Stimulated activated CD4-positive, alpha-beta T cell treated with anti-CD3 and anti-CD28 coated beads, Interleukin-1b, Interleukin-23, amount 100 ng/mL, for 48 hours (primary cell): ENCODE measurements at places on chromosomes 7 and 10.

GRCh38 chr7:94244760-94245159 lies 149.9 kb upstream of the COL1A2 start:
- no peak for DNase-seq

GRCh38 chr7:93185303-93186027 lies 37.3 kb upstream of the SAMD9L start:
- DNase-seq, result peak; percentile 13

DNA sequence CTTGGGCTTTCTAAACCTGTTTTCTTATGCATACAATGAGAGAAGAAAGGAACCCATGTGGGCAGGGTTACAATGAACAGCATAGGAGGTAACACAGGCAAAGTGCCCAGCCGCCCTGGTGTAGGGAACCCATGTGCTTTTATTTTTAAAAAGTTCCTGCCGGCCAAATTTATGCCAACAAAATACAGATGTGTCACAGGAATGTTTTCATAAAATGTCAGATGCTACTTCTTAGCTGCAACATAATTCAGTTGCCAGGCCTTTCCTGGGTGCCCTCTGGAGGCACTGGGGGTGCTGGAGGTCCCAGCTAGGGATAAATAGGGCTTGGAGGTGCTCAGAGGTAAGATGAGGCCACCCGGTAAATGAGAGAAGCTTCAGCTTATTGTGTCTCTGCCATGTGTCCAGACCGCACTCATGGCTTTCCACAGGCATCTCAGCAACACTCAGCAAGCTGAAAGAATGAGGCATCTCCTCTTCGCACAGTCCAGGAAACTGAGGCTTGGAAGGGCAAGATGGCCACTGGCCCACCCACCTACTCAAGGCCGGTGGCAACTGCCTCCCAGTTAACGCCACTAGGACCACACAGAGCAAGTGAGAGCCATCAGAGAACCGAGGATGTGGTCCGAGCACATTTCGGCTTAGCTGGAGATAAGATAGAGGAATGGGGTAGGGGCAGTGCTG lies 58.3 kb downstream of the CPXM2 start:
- no peak for DNase-seq

DNA sequence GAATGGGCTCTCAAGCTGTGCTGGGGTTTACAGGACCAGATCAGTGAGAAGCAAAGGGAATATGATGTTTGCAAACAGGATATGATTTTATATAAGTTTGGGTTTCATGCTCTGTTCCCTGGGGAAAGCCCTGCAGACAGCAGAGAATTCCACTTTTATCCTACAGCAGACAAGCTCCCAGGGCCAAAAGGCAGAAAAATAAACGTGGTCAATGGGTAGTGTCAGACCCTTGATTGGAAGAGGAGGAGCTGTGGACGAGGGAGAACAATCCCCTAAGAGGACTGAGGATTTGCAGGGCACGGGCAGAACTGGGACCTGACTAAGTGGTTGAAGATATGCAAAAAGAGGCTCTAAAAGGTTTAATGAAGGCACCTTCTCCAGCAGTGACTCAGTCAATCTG lies 275.3 kb downstream of the HDAC9 start:
- no peak for DNase-seq

DNA sequence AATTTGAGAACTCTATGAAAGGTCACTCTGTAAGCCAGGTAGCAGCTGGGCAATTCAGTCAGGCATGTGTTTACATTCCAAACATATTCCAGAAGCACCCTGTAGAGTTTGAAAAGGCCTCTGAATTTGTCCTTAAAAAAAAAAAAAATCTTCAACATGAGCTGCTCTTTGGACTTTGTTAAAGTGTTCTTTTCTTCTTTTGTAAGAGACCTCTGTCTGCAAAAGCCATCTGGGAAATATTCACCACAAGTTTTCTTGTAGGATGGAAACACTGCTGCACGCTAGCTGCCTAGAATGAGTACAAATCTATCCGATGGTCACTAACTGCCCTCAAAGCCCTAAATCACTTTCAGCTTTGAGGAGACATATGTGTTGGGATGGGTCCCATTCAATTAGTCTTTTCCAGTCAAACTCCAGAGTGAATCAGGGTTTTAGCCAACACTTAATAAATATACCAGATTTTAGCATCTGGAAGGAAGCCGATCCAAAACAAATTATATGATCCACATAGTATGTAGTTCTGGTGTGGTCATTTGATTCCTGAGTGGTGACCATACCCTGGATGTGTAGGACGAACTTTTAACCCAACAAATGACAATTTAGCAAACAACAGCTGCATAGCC lies 85.9 kb downstream of the CD36 start:
- no peak for DNase-seq

- DNase-seq, result peak; percentile 55
These were observed at the start of gene PCLO for GRCh38 chr7:83162402-83163256. Gene PCLO, minus strand, starts transcription at chr7:83162884. Its CDS starts 292 bp downstream, at chr7:83162592.

DNA sequence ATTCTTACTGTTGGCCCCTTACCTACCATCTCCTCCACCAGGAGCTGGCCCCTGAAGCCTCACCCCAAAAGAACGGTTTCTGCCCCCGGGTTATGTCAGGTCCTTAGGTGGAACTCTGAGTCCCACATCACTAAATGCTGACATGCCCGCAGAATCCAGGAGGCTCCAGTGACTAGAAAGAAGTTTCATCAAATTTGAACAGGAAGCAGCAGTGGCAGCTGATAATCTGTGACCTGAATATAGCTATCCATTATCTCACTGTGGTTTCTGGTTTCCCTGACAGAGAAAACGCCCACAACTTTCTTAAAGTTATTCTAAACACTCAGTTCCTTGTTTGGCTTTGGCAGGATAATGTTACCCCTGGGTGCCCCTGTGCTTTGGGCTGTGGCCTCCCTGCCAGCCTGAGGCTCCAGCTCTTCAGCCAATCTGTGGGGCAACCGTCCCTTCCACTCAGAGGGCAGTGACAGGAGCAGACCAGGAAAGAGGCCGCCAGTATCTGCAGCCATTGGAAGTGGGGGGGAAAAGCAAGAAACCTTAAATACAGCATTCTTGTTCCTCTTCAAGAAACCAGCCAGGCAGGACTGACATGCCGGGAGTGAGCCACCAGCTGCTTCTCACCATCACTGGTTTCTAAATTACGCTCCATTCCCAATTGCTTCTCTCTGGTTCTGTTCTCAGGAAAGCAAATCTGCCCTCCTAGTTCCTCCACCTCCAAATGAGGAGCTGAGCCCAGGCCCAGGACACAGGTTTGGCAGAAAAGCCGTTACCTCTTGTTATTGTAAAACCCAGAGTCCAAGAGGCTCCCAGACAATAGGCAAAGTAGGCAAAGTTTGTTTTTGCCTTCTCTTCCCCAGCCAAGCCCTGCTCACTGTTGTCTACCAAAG lies 41.2 kb upstream of the VCL start:
- DNase-seq, result peak; percentile 8

- no peak for DNase-seq
These were observed 24.1 kb downstream of the WDR86 start for GRCh38 chr7:151385626-151386300.

DNA sequence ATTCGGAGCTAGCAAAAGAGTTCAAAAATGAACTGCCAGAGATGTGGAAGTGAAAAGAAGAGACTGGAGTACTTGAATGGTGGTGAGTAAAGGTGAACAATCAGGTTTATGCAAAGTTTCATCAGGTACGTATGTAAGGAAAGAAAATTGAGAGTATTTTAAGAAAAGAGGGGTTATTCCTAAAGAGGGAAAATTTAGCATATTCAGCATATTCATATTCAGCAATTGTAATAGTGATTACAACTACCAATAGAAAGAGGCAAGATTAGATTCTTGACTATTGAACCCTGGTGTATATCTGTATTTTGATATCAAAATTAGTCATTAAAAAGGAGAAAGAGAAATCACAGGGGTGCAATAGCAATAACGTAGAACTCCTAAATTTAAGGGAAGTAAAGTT lies 100.9 kb downstream of the TES start:
- no peak for DNase-seq

DNA sequence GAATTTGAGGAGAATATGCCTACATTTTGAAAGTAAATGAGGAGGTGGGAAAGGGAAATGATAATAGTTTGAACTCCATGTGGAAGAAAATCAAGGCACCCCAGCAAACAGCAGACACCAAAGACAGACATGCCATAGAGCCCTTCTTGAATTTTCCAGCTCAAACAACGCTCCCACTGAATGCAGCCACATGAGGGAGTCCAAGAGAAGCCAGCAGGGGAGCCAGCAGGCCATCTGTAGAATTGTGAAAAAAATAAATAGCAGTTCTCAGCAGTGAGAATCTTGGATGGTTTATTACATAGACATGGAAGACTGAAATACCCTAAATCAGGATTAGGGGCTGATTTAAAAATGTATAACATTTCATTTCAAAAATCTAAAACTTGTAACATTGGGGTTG lies 1567.3 kb upstream of the LRRTM3 start:
- no peak for DNase-seq

DNA sequence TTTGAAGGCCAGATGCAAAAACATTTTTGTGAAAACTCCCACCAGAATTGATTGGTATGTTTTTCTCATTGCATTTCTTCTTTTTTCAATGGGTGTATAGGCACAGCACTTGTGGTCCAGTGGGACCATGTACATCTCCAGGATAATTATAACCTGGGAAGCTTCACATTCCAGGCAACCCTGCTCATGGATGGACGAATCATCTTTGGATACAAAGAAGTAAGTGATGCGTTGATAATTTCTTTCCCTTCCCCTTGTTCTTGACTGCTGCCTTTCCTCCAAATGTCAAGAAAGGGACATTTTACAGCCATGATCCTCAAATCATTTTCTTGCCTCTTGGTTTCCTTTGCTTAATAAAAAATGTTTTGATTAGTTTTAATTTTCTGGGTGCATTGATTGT lies 331.5 kb downstream of the PLXDC2 start:
- no peak for DNase-seq

DNA sequence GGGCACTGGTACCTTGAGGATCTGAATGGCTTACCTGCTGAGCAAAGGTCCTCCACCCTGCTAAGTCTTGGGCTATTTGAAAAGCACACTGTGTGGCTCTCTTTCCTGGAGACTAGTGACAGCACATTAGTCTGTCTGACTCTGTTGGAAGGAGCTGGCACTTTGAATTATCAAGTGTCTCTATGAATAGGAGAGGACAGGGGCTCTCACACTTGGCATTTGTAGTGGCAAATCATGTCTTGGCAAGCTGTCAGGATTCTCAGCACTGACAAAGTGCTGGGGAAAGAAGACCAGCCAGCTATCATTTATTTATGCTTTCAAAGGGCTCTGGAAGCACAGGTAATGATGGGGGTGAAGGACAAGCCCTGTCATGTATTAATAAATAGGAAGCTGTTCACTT lies 62.8 kb downstream of the MTPN start:
- DNase-seq, result no peak

DNA sequence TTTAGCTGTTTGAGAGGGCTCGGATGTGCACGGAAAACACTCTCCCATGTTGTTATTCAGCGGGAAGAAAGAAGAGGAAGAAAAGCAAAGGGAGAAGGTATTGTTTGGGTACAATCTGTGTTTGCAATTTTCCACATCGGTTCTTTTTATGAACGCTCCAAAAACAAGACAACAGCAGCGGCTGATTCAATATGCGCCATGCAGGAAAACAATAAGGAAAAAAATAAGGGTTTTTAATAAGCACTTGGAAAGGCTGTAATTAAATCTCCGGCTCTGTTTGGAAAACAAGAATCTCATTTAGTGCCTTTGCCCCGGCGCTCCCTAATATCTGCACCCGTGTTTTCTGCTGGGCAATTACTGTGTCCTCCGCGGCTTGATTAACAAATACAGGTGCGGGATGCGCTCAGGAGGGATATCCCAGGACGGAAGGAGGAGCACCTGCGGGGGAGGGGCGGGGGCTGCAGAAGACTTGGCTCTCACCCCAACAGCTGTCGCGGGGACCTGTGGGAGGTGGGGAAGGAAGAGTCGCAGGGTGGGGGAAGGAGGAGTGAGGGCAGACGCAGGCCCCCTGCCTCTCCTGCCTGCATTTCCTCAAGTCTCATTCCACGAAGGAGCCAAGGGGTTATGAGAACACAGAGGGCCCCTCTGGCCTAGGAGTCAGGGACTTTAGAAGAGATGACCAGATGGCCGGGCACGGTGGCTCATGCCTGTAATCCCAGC lies 181.5 kb upstream of the PODXL start:
- DNase-seq, result no peak

DNA sequence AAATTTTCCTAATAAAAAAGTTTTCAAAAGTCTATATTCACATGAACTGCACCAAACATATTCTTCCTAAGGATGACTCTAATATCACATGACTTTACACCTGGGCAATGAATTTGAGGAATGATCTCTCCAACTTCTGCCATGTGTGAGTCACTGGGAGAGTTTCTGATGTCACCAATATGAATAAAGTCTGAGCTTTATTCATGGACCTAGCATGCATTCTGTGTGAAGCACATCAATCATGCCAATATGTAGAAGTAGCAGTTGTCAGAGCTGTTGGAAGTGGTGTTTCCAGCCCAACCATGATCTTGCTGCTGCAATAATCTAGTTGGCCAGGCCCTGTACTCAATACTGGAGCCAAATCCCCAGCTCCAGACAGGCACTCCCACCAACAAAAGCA lies 91.7 kb upstream of the IFRD1 start:
- DNase-seq, result no peak

DNA sequence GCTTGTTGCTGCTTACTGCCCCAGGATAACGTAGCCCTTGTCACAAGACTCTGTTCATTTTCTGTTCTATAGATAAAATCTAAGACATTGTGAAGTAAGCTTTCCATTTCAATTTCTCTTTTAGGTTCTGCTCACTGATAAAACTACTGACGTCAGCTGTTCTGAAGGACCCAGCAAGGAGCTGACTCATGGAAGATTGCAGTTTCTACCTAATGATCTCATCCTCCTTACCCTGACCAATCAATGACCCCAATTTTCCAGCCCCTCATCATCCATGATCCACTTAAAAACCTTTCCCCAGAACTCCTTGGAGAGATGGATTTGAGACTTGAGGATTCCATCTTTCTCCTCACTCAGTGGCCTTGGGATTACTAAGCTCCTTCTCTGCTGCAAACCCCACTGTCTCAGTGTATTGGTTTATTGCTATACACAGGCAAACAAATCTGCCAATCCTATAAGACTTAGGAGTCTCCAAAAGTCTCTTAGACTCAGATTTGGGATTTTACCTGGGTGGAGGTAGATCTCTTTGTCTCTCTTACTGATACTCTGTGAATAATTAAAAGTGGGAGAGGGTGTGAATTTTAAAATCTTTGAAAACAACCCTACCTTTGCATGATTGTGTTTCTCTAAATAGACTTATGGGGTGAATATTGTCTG lies 109.2 kb upstream of the TRIM24 start:
- DNase-seq, result no peak
